ENCODE measurements at places on chromosomes 16 and 17.

GRCh38 chr17:17225901-17226300, 11.1 kb downstream of the FLCN start:
- no peak for DNase-seq

DNA sequence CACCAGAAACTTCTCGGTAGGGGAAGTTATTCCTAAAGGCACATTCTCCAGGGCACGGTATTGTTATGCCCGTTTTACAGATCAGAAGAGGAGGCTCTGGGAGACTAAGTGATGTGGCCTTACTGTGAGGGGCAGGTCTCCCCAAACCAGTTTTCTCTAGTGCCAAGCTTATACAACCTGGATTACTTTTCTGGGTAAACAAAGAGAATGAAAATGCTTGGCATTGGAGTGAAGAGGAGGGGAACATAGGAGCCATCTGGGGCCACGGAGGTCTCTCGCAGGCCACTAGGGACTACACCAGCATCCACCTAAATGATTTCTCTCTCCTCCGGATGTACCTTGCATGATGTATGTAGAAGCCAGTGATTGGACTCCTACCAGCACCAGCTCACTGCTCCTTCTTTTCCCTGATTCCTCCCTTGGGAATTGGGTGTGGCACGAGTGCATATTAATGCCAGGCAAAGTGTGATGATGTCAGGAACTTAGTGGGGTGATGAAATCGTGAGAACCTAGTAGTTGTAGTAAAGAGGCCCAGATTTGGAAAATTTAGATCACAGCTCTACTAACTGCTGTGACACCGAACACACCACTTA, 674 bp downstream of the TOM1L1 start:
- peak; percentile 26 for DNase-seq

- peak; percentile 95 for DNase-seq
Measured at GRCh38 chr16:65070831-65071432, 50.9 kb downstream of the CDH11 start.

DNA sequence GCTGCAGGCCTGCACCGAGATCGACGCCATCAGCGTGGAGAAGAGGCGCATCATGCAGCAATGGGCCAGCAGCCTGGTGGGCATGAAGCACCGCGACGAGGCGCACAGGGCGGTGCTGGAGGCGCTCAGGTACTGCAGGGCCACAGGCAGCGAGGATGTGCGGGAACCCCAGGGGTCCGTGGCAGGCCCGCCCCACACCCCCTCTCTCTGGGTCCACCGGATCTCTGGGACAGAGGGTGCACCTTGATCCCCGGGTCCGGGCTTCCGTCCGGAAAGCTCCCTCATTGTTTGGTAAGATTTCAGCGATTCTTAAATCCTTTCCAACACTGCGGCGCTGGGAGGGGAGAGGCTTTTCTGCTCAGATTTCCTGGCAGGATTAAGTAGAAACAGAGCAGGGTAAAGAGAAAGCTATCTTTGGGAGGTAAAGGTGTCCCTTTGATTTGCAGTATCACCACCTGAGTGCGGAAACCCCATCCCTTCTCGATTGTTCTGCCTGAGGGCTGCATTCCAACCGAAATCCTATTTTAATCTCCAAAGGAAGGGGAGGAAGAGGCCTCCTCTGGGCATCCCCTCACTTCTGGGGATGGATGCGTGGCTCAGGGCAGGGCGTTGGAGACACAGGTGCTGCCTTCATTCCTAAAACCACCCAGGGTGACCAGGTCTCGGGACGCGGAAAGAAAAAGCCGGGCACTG, 29.2 kb downstream of the CCDC40 start:
- DNase-seq = no peak

DNA sequence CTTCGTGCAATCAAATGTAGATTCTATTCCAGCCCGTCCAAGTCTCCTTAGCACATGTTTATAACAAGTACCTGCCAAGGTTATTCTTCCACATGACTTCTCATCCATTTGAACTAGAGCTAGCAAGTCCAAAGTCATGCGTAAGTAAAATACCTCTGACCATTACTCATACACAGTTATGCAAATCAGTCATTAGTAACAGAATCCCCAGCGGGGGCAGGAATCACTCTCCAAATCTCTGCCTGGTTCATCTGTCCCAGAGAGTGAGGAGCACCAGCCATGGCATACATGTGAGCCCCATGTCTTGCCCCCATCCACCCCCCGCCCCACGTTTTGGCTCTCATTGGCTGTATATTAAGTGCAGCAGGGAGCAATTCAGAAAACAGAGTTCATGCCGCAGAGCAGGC, 27.7 kb downstream of the SRL start:
- DNase-seq = peak; percentile 89

DNA sequence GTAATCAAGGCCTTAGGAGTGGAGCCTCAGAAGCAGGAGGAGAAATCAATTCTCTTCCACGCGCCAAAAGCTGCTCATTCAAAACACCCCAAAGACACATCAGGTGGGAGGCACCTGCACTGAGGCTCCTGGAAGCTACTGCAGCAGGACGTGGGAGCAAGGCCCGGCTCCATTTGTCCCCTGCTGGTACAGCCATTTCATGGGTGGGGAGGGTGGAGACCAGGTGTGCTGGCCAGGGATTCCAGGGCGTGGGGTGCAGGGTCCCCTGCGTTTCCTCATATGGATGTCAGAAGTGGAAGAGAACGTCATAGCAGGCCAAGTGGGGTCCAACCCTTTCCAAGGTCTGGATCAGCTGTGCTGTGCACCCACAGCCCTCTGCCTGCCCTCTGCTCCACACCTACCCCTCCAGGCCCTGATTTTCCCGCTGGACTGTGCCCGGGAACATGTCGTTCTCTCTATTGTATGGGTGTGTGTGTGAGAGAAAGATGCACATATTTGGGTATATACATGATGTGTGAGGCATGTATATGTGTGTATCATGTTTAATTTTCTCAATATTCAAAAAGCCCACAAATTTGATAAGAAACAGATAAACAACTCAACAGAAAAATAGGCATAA, 39.2 kb upstream of the CBX4 start:
- no peak for DNase-seq

DNA sequence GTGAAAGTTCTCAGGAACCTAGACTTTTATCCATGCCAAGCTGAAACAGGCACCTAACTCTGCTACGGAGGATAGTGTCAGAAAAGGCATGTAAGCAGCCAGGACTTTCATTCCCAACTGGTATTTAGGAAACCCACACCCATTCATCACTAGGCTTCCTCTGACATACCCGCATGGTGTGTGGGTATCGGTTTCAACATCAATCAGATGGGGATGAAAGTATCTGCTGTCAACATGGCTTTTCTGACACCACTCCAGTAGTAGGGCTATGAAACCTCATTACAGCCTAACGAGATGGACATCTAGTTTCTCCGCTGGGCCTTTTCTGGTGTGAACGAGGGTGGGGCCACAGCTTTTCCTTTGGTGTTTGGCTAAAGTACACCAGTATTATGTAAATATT, 1178.3 kb downstream of the CDH11 start:
- no peak for DNase-seq

DNA sequence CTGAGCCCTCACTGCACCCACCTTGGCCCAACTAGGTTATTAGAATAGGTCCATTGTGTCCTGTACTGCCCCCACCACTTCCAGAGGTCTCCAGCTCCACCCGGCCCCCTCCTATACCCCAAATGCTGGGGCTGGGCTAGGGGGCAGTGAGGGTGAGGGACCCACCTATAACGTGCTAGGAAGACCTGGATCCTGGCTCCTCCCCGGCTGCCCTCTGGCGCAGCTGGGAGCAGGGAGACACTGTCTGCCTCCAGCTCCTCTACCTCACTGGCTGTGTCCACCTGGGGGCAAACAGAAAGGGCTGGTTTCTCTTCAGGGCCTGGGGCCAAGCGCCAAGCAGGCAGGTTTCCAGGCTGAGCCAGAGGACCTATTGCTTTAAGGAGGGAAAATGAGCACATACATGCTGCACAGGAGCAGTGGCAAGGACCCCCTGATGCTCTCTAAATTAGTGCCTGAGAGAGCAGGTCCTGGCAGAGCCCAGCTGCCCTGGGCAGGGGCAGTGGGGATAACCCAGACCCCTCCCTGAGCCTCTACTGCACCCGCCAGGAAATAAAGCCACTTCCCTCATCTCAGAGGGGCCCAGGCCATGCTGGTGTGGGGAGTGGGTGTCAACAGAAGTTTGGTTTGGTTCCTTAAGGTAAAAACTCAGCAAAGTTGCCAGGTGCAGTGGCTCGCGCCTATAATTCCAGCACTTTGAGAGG, 12.2 kb downstream of the TSPOAP1 start:
- DNase-seq = no peak

- DNase-seq = peak; percentile 63
Measured at GRCh38 chr17:48002266-48002915, 31.5 kb downstream of the CDK5RAP3 start.

DNA sequence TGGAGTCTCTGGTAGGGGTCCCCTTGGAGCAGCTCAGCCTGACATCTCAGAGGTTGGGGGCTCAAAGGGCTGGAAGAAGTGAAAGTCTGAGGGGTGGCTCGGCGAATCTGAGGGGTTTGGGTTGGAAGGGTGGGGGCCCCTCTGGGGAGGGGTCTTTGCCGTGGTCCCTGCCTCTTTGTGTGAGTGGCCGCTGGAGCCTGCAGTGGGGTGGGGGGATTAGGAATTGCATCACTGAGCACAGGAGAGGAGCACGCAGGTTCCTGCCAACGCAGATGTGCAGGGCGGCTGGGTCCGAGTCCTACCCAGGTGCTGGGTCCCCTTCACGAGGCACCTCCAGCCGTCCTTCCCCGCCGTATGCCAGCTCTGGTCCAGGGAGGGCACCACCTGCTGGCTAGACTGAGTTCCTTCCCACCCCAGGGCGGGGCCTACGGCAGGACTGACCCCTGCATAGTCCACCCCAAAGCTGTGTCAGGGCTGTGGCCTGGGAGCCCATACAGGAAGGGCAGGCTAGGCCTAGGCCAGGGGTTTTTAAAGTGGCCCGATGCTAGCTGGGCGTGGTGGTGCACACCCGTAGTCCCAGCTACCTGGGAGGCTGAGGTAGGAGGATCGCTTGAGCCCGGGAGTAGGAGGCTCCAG, 9.9 kb downstream of the FMNL1 start:
- no peak for DNase-seq

GRCh38 chr16:87757841-87758426, 7.9 kb downstream of the KLHDC4 start:
- no peak for DNase-seq

GRCh38 chr16:64440005-64440404, 681.9 kb downstream of the CDH11 start:
- no peak for DNase-seq

GRCh38 chr16:50067290-50067853, 1.6 kb downstream of the HEATR3 start:
- DNase-seq = peak; percentile 45

GRCh38 chr17:183021-183420, 1.6 kb upstream of the DOC2B start:
- DNase-seq = no peak
